Left kidney (tissue), 8 donors: ENCODE measurements at places on chromosomes 7 and 10.

- no peak for DNase-seq
These were observed 696.4 kb downstream of the INHBA start for GRCh38 chr7:41006306-41006995.

DNA sequence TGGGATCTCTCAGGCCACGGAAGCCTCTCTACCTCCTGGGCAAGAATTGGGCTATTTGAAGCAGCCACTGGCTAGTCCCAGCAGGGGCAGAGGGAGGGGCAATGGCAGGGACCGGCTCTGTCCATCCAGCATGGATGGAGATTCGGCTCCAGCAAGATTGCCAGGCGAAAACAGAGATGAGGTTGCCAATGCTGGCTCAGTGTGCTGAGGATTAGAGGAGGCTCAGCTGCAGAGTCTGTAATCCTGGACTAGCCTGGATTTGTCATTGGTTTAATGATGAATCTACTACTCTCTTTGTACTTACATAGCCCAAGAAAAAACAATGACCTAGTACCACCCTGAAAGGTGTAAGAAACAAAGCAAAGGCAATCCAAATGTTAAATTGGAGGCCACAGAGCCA is 112.2 kb upstream of the PDCD4 start:
- no peak for DNase-seq

DNA sequence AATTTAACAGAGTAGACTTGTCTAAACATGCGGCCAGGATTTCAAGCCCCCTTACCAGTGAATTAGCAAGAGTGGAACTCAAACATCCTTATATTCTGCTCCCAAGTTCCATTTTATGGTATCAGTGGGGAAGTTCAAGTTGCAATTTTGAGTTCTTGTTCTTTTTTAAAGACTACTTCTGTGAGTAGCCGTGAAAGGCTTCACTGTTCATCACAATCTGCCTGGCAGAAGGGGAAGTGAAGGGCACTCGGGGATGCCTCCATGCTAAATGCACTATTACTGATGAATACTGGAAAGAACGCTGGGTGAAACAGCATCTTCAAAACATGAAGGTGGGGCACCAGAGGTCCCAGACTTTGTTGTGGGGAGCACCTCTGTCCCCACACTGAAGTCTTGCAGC is 22.4 kb upstream of the FGL2 start:
- DNase-seq: no peak

DNA sequence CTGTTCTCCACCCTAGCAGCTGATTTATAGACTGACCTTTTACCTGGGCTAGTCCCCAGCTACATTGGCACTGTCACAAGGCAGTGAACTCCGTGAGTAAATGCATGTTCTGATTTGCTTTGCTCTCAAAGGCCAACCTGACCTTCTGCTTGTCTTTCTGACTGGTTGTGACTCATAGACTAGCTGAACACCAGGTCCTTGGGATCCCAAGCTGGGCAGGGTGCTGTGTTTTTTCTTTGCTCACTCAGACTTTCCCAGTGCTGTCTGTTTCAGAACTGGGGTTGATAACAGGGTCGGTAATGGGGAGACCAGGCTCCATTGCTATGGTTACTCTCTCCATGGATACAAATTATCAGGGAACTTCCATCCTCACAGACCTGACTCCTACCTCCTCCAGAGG is 35.0 kb downstream of the EVX1 start:
- no peak for DNase-seq

DNA sequence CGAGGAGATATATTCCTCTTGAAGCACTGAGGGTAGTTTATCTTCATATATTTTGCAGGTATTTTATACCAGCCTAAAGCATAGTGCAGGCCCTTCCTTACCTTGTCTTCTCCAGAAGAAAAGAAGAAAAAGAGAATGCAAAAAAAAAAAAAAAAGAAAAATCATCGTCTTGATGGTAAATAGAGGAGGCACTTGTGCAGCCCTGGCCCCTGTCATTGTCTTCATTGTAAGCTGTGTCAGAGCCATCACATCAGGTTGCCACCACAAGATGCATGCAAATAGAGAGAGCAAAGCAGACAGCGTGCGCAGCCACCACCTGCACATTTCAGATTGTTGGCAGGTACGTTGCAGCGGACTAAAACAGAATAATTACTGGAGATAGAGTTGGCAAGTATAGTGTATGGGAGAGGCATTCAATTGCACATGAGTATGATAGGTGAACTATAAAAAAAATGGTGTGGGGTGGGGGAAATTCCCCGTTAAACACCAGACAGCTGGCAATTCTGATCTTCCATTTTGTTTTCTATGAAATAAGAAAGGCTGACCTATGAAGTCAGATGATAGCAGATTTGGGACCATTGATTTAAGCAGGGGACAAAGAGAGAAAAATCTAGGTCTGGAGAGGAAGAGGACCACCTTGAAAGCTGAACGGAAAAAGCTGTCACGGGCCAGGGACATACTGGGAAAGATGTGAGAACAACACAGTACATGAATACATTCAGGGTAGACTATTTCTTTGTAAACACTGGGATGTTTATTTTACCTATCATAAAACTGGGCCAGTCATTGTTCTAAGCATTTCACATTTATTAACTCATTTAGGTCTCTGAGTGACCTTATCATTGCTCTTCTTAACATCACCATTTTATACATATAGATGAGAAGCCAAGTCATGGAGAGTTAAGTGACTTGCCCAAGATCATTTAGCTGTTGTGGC is 306.3 kb upstream of the SP8 start:
- DNase-seq: no peak

GRCh38 chr7:131354390-131354789 is 26.7 kb downstream of the MKLN1 start:
- DNase-seq: no peak

GRCh38 chr7:155585951-155586350 is 39.6 kb upstream of the CNPY1 start:
- DNase-seq: no peak

DNA sequence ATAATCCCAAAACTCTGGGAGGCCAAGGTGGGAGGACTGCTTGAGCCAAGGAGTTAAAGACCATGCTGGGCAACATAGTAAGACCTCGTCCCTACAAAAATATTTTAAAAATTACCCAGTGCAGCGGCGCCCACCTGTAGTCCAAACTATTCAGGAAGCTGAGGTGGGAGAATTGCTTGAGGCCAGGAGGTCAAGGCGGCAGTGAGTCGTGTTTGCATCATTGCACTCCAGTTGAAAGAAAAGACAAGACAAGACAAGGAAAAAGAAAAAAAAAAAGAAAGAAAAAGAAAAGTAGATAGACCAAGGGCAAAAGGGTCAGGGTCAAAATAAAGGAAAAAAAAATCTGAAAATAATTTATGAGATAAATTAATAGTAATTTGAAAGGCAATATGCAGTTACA is 5.8 kb downstream of the ANXA7 start:
- DNase-seq: no peak

DNA sequence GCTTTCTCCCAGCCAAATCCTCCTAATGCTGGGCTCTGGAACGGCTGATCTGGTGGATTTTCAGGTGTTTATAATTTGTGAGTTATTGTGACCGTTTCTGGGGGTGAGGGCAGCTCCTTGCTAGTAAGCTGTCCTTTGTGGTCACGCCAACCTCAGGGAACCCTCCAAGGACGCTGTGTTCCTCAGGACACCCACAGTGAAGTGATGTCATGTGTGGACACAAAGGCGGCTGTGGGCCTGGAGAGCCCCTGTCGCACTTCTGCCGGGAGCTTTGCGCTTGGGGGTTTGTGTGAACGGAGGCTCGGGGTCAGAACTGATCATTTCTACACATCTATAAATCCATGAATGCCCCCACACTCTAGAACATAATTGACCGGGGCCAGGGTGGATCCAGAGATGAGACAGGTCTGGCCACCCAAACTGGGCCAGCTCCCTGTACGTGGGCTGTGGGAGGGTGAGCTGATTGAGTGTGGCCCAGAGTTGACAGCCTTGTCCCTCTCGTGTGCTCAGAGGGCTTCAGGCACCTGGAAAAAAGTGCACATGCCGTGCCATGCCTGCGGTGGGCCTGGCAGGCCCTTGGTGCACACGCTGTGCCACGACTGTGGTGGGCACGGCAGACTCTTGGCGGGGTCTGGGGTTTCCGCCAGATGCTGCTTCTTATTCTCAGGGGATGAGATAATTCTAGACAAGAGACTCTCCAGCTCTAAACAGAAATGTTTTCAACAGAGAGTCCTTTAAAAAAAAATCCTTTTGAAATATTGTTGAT is 130.2 kb downstream of the VIPR2 start:
- DNase-seq: no peak

DNA sequence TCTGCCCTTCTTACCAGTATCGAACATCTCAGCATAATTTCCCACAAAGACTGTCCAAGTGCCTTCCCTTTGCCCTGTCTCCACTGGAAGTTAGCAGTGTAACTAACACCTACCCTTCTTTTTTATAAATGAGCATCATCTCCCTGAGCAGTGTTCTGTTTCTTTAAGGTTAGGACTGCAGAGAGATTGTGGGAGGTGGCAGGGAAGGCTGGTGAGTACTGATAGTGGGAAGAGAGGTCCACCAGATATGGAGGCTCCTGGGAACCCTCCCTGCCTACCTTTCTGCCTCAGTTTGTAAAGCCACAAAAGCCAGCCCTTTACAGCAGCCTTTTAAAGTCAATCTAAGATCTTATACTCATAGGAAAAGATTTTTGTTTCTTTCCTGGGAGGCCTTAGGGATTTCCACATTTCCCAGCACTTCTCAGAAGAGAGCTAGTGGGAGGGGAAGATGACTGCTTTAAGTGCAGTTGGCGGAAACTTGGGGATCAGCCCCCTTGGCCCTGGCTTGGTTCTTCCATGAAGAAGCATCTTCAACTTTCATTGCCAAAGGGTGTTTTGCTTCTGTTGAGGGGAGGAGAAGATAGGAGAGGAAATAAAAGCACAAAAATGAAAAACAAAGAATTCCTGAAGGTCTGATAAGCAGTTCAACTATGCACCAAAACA is 36.6 kb upstream of the CALD1 start:
- no peak for DNase-seq

- no peak for DNase-seq
These were observed 648.6 kb downstream of the XPNPEP1 start for GRCh38 chr10:109274681-109275080.

DNA sequence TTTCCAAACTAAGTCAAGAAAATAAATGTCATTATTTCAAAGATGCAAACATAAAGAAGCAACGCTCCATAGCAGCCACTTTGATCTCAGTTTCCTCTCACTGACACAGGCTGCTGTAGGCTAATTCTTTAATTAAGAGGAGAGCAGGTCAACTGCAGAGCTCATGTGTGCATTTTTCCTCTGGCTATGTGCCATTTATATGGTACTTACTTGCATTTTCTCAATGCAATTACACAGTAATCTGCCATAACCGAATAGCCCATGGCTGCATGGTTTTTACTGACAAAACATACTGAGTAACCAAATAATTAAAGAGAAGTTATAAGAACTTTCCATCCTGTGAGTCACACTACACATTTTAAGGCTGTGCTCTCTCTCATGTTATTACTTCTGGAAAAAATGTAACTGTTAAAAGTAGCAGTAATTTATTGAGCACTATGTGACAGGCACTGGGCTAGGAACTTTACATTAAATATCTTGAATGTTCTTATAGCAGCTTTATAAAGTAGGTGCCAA is 122.0 kb downstream of the ELAPOR2 start:
- no peak for DNase-seq

- no peak for DNase-seq
These were observed 19.9 kb downstream of the PUS7 start for GRCh38 chr7:105502173-105502572.

DNA sequence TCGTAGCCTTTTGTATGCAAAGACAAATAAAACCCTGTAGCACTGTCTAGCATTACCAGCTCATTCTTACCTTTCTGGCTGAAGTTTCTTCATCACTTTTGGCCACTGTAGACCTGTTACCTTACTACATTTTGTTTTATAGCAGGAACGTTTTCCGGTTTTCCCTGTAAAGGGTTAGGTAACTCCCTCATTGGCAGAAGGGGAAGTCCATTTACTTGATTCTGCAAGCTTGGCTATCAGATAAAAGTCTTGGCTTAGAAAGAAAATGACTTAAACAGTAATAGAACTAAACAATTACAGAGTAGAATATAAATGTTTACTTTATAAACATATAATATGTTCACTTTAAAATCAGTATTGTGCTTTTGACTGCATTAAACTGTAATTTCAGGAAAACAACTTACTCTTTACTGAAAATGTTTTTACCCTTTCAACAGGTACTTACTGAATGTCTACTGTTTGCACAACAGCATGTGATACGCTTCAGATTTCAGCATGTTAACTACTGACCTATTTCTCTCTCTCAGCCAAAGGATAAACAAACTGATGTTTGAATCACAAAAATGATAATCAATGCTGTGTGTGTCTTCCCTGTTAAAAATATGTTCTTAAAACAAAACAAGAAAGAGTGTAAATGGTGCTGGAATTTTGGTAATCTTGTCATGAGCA is 67.1 kb downstream of the OTUD1 start:
- DNase-seq: no peak

GRCh38 chr7:131197920-131198615 is 129.6 kb upstream of the MKLN1 start:
- DNase-seq: no peak

GRCh38 chr7:88184848-88185304 is 35.0 kb downstream of the SRI start:
- no peak for DNase-seq

- DNase-seq: no peak
These were observed 181.3 kb upstream of the ADO start for GRCh38 chr10:62623223-62623622.

- DNase-seq: no peak
These were observed 120.8 kb downstream of the PTPN20 start for GRCh38 chr10:47031901-47032465.

DNA sequence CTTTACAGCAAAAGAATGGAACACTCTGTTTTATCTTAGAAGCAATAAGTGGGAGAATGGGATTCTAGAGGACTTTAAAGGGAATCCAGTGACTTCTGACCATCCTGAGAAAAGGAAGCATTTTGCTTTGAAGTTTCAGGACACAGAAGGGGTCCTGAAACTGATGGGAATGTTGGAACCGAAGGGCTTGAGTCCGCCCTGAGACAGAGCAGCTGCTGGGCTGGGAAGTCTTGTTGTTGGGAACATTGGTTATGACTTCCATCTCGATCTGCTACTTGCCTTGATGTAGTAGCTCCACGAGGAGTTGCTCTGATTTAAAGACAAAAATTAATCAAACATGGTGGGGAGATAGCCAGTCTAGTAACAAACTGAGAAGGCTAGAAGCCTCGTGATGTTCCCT is 177.6 kb downstream of the JCAD start:
- DNase-seq: no peak

- DNase-seq: no peak
These were observed 93.6 kb downstream of the ARHGAP22 start for GRCh38 chr10:48511066-48511874.

GRCh38 chr7:30463405-30464145 is 15.0 kb downstream of the NOD1 start:
- no peak for DNase-seq

DNA sequence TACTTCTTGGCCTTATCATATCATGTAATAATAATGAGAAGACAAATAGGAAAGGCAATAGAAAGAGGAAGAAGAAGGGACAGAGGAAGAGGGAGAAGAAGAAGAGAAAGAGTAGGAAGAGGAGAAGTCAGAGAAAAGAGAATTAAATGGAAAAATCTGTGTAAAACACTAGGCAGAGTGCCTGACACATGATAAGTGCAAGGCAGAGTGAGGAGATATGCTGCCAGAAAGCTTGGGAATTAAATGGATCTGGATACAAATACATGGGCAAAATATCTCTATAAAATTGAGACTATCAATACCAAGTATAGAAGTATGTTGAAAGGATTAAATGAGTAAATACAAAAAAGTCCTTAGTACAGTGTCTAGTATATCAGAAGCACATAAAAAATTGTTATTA is 124.8 kb downstream of the CACNA2D1 start:
- no peak for DNase-seq
